Right lung (tissue), 10 donors: ENCODE measurements at places on chromosomes 2 and 18.

- no peak for DNase-seq
Measured at GRCh38 chr18:79826966-79827365, 29.2 kb downstream of the KCNG2 start.

DNA sequence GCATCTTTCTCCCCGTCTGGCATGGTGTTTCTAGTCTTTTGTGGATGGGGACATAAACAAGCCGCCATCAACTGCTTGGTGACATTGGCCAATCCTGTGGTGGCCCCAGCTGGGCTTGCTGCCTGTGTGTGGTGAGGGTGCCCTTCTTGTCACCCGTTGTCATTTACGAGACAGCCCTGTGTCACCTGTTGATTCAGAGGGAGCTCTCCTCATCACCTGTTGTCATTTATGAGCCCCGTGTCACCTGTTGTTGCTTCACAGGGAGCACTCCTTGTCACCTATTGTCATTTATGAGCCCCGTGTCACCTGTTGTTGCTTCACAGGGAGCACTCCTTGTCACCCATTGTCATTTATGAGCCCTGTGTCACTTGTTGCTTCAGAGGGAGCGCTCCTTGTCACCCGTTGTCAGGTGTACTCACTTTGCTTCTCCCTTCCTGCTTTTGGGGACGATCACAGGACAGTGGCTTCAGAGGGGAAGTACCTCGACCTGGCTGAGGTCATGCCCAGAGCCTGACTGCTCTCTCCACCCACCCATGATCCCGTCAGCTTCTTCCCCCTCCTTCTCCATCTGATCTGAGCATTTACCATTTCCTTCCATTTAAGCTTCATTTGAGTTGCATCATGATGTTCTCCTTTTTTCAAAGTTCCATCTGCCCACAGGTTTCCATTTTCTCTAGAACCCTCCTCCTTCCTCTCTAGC, 29.1 kb downstream of the HPCAL1 start:
- no peak for DNase-seq

- DNase-seq = no peak
Measured at GRCh38 chr2:55099878-55100820, 49.9 kb upstream of the RTN4 start.

GRCh38 chr2:148042219-148042618, 21.3 kb downstream of the MBD5 start:
- DNase-seq = no peak

DNA sequence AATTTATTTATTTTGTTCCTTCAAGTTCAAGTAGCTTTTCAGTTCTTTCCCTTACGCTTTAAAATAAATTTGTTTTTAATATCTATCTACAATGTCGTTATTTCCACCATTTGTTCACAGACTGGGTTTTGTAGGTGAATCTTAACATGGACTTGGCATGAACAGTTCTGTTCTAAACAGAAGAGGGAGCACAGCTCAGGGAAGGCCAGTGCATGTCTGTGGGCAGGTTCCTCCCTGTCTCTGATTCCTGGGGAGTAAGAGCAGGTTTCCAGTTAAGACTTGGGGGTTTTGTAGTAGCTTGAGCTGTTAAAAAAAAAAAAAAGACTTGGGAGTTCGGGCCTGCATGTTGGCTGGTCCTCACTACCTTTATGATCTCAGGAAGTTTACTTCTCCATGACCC, 11.1 kb downstream of the TTL start:
- DNase-seq = no peak

GRCh38 chr18:42187611-42188380, 232.8 kb downstream of the PIK3C3 start:
- DNase-seq = no peak

GRCh38 chr18:6980363-6980762, 137.2 kb downstream of the LAMA1 start:
- no peak for DNase-seq
